ENCODE measurements at places on chromosomes 1 and 21.

DNA sequence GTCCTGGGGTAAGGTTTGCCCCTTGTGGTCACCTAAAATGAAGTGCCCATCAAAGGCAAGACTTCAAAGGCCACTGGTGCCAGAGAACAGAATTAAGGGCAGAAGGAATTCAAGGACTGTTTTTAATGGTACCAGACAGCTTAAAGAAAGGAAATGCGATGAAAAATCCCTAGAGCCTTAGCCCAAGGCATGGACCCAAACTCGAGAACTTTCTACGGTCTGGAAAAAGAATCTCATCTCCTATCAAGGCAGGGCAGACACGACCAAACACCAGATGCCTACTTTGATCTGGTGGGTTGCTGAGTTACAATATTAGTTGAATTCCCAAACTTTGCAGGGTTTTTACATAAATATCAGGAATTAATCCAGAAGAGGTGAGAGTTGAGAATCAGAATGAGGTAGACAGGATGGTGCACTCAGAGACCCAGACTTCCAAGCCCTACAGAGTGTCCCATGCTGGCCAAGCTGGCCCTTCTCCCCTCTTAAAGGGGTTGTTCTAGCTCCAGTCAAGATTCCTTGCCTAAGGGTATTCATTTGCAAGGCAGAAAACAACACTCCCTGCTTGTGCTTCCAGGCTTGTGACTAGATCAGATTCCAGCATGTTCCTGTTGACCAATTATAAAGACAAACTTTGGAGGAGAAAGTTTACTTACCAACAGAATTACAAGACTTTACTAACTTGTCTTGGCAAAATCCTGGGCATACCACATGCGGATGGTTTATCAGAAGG is 48.0 kb downstream of the EDN2 start:
- DNase-seq, result no peak

DNA sequence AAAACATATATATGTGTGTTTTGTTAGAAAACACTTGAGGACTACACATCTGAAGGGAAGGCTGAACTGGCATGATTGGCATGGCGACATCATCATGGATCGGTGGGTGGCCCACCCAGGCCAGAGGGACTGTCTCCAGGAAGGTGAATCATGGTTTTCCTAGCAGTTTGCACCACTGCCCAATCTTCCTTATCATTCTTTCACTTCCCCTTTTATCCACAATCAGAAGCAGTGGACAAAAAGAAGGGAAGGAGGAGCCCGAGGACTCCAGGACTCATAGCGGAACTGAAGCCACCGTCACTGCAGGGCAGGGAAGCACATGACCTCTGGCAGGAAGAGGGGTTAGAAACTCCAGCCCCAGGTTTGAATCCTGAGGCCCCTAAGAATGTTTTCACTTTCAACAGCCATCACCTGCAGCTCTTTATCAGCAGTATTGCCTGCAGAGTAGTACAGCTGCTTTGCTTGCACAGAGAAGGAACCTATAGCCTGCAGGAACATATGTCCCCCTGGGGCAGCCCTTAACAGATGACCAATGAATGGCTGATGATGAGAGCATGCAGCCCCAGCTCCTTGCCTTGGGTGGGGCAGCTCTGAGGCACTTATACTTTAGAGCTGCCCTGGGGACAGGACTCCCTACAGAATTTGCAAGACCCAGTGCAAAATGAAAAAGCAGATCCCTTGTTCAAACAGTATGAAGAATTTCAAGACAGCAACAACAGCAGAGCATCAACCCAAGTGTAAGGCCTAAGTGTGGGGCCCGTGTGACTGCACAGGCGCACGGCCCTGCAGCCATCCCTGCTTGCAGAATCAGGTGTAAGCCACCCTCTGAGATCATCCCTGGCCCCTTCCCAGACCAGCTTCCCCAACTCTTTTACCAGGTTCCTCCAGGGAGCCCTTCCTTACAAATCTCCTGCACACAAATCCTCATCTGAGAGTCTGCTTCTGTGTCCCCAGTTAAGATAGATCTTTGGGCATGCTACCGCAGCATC is 241.8 kb upstream of the IRF2BP2 start:
- DNase-seq, result peak; percentile 32

DNA sequence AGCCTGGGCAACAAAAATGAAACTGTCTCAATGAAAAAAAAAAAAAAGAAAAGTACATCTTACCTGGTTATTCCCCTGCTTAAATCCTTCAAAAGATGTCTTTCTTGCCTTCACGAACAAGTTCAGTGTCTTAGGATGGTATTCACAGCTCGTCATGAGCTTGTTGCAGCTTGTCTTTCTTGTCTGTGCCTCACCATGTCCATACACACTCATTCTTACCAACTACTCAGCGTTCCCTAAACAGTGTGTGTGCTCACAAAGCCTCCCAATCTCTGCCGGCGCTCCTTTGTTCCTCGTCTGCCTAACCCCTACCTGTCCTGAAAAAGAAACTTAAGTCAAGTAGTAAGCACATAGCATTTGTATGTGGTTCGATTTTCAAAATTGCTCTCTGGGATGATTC is 31.1 kb downstream of the UBE4B start:
- DNase-seq, result no peak

- peak; percentile 45 for DNase-seq
Measured at GRCh38 chr1:198497326-198498102, 43.0 kb downstream of the ATP6V1G3 start.

DNA sequence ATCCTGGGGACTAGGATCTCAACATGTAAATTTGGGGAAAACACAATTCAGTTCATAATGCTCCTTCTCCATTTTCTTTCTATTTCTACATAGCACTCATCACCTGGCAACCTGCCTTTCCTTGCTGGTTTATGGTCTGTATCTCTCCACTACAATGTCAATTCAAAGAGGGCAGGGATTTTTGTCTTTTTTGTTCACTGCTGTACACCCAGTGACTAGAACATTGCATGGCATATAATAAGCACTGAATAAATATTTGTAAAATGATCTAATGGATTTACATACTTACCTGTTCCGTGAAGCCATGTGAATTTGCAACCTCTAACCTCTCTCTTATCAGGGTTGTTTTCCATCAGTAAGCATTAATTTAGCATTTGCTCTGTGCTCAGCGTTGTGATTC is 27.4 kb upstream of the TBX15 start:
- DNase-seq, result no peak

- peak; percentile 84 for DNase-seq
Measured at GRCh38 chr1:36155408-36156328, at the start of gene MAP7D1. TSS of gene MAP7D1 (plus strand) at chr1:36156160. CDS start at chr1:36156418, 258 bp downstream.

- no peak for DNase-seq
Measured at GRCh38 chr1:20491866-20492265, 5.9 kb upstream of the CAMK2N1 start.

- no peak for DNase-seq
Measured at GRCh38 chr1:221149111-221149510, 269.9 kb downstream of the HLX start.

- no peak for DNase-seq
Measured at GRCh38 chr1:197314682-197315081, 46.6 kb downstream of the CRB1 start.

DNA sequence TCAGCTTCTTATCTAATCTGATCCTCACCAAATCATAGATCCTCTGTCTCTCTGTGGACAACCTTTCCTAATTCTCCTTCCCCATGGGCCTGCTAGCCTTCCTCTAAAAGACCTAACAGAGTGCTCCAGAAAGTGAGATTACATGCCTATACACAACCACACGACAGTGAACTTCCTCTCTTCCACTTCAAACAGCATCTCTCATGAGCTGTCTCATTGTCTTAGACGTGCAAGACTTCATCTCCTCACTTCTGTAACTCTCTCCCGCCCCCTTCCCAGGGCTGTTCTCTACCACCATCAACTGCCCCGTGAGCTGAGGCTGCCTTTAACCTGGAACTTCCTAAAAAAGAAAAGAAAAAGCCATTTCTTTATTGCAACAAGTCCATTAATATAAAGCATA is 14.1 kb upstream of the A3GALT2 start:
- peak; percentile 33 for DNase-seq
